Posterior vena cava (tissue), 2 donors: ENCODE measurements at places on chromosomes 12 and 14. TPM values are rescaled to one million over a fixed set of nuclear protein-coding genes. Genes with fewer than 3 reads are reported as not detected.

DNA sequence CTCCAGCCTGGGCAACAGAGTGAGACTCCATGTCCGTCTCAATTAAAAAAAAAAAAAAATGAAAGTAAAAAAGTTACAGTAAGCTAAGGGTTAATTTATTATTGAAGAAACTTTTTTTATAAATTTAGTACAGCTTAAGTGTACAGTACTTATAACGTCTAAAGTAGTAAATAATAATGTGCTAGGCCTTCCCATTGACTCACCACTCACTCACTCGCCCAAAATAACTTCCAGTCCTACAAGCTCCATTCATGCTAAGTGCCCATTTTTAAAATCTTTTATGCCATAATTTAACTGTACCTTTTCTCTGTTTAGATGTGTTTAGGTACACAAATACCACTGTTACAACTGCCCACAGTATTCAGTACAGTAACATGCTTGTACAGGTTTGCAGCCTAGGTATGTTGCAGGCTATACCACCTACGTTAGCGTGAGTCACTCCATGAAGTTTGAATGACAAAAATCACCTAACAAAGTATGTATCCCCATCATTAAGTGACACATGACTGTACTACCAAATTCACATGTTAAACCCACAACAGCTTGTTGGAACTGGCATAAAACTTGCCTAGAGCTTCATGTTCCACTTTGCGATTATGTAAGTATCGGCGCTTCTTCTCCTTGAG lies 10.7 kb downstream of the KANSL2 start:
- DNase-seq: no peak

Gene DLK1
- not detected for total RNA-seq

GRCh38 chr12:119681728-119682638 lies 14.1 kb downstream of the PRKAB1 start:
- no peak for DNase-seq

Gene NAV3
- total RNA-seq: 17.4 TPM

Gene RNASE3
- total RNA-seq: 0.60 TPM

- no peak for DNase-seq
Measured at GRCh38 chr12:51341251-51342007, 5.0 kb downstream of the CELA1 start.

GRCh38 chr14:74231784-74232183 lies 7.5 kb upstream of the VSX2 start:
- no peak for DNase-seq

DNA sequence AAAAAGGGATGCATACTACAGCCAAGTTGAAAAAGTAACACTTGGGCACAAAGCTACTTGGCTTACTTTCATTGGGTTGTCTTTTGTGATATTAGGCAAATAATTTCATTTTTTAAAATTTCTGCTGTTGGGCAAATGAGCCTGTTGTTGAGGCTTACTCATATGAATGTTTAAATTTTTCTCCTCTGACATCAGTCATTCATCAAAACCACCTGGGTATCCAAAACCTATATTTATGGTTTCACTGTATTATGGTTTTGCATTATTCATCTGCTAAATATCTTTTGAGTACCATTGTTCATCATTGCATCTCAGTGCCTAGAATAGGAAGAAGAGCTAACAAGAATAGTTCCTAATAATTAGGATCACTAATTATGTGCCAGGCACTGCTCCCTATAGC lies 28.1 kb downstream of the DYRK2 start:
- DNase-seq: no peak

GRCh38 chr12:91877022-91877421 lies 268.6 kb downstream of the BTG1 start:
- DNase-seq: peak; percentile 67
